Left cardiac atrium (tissue), 4 donors: ENCODE measurements at places on chromosomes 5 and 9.

- peak; percentile 87 for DNase-seq
These were observed 57.8 kb downstream of the ERGIC1 start for GRCh38 chr5:172891716-172892421.

GRCh38 chr5:39941416-39941815, 516.6 kb upstream of the DAB2 start:
- DNase-seq, result no peak

DNA sequence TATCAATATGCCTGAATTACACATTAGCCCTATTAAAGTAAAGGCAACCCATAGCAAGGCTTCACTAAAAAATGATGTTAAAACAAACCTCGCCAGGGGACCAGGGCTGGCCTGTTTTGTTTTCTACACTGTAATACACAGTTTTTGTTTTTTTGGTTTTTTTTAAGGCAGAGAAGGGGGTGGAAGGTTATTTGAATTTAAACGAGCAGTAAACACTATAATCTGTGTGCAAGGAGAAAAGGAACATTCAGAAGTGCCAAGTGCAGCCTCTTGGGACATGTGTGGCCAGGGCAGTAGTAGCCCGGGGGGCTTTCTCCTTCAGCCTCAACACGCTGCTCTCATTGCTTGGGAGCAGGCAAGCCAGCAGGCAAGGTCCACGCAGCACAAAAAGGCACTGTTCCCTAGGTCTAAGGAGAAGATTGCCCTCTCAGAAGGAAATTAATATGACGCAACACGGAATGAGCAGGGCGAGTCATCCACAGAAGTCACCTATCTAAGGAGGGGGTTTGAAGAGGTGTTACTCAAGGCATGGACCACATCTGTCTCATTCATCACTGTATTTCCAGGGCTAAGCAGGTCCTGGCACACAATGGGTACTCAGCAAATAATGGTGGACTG, 16.2 kb downstream of the SIL1 start:
- peak; percentile 31 for DNase-seq

GRCh38 chr9:30348904-30349303, 2035.5 kb upstream of the ACO1 start:
- DNase-seq, result no peak

DNA sequence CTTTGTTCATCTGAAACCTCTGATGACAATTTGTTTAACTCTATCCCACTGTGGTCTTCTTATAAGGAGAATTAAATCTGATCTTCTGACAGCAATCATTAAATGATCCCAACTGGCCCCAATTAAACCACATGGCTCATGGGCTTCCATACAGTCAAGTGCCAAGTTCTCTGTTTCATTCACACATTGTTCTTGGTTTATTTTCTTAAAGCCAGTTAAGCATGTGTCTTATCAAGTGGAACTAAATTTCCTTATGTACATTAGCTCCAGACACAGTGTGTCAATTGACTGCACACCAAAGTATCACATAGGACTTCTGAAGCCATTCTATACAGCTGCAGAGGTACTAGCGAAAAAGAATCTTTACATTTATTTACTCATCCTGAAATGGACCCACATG, 51.2 kb downstream of the MEF2C start:
- DNase-seq, result no peak

- DNase-seq, result no peak
These were observed 2.5 kb downstream of the SMC5 start for GRCh38 chr9:70261131-70261870.

GRCh38 chr5:89584339-89584956, 701.5 kb upstream of the MEF2C start:
- DNase-seq, result no peak

GRCh38 chr5:173638126-173639040, 21.9 kb upstream of the BOD1 start:
- DNase-seq, result no peak

DNA sequence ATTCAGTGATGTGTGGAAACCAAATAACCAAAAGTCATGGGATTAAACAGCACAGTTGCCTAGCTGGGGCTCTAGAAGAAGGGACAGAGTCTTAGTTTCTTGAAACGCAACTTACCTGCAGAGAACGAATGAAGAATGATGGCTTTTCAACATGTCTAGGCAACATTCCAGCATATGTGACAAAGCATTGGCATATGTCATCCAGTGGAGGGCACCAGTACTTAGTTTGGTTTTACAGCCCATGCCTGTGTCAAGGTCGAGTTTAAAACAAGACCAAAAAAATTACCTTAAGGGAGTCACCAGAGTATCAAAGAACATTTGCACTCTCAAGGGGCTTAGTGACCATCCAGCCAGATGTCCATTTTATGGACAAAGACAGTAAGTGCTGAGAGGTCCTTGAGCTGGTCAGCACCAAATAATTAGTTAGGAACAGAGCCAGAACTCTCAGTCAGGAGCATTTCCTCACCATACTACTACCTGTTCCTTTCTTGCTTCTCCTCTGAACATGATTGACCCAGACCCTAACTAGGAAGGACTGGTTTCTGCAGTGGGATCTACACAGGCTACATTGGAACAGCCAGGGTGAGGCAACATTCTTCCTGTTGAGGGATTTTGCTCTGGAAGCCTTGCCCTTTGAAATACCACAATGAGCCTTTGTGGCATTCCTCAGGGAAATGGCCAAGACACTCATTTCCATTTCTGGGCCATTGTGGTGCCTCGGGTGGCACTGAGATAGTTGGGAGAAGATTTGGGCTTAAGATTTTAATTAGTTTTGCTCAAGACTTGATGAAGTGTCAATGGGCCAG, 75.4 kb upstream of the ANKH start:
- no peak for DNase-seq

DNA sequence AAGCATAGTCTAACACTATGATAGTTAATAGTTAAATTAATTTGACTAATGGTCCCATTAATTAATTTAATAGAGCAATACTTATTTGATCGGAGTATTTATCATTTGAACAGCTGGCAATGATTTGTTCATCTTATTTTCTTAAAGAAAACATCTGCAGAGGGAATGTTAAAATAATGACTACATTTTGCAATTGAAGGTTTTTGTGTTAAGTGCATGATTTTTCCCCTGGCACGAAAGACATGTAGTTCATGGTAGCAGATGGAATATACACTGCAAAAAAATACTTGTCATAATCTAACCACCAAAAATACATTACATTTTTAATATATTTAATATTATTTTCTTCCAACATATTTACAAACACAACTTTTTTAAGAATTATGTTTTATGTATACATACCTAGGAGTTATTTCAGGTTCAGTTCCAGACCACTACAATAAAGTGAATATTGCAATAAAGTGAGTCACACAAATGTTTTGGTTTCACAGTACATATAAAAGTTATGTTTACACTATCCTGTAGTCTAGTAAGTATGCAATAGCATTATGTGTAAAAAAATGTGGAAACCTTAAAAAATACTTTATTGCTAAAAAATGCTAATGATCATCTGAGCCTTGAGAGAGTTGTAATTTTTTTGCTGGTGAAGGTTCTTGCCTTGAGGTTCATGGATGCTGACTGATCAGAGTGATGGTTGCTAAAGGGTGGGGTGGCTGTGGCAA, 292.6 kb upstream of the DAB2 start:
- no peak for DNase-seq

GRCh38 chr5:177310757-177311391, 824 bp downstream of the MXD3 start:
- DNase-seq, result no peak

DNA sequence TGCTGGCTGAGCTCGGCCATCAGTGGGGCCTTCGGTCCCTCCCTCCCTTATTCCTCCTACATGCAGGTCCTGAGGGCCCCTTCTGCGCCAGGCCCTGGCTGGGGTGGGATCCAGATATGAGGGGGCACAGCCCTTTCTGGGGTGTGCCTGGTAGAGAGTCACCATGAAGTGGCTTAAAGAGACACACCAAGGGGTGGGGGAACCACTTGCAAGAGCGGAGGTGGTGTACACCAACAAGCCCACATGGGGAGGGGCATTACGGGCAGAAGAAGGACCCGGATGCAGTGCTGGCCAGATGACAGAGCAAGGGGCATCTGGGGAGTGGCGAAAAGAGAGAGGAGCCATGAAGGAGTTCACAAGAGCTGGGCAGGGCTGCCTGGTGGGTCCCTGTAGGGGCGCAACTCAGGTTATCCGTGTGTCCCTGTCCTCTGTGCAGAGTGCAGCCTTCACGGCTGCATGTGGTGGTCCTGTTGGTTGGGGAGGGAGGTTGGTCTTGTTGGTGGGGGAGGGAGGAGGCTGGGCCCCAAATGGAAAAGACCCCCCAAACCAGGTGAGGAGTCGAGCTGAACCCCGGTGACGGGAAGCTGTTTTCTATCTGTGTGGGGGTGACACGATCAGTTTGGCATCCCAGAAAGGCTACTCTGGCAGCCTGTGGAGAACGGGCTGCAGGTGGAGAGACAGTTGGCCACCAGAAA, 158.1 kb downstream of the DAB2IP start:
- DNase-seq, result no peak

DNA sequence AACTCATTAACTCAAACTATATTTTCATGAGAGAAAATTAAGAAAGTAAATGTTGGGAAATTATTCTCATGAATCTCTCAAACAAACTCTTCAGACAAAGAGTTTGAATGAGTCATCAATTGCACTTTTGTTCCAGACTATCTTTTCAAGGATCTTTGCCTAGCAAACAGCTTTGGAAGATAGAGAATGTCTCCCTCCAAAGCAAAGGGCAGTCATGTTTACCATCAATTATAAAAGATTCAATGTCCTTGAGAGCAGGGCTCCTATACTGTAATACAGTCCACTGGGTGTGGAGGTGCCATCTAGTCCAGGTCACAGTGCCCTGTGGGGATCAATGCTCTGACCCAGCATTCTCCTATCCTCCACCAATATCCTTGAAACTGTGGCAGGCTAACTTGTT, 1429.3 kb downstream of the EFNA5 start:
- no peak for DNase-seq

DNA sequence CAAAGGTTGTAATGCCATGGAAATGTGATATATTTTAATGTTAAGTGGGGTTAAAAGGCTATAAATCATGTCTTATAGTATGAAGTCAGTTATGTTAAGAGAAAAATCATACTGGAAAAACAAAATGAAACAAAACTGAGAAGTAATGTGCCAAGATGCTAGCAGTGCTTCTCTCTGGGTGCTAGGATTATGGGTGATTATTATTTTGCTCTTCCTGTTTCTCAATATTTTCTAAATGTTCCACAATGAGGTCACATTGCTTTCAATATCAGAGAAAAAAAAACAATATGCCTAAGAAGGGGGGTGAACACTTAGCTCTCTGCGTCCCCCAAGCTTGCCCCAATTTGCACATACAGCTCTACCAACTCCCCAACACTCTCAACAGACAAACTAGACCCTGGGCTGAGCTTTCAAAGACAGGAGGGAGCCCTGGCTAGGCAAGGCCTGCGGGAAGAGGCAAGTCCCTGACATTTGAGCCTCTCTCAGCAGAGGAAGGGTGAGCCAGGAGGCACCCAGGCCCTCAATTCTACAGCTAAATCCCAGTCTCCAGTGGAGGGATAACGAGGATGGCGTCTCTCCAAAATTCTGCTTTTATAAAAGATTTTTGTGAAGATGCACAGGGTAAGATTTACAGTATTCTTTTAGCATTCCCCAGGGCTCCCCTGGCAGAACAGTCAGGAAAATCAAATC, 24.4 kb downstream of the WHRN start:
- DNase-seq, result no peak

DNA sequence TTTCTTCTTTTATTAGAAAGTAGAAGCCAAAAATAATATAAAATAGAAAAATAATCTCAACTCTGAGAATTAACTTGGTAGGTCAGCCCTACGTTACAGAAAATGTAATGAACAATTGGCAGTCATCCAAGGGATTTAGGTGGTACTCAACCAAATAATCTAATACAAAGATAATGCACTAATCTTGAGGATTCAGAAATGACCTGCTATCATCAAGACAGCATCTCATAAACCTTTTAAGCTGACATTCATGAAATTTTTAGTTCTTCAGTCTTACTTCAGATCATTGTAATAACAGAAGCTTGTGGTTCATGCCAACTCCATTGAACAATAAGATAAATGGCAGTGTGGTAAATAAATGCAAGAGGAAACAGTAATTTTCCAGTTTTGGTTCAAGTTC, 1058.0 kb downstream of the MAT2B start:
- no peak for DNase-seq

DNA sequence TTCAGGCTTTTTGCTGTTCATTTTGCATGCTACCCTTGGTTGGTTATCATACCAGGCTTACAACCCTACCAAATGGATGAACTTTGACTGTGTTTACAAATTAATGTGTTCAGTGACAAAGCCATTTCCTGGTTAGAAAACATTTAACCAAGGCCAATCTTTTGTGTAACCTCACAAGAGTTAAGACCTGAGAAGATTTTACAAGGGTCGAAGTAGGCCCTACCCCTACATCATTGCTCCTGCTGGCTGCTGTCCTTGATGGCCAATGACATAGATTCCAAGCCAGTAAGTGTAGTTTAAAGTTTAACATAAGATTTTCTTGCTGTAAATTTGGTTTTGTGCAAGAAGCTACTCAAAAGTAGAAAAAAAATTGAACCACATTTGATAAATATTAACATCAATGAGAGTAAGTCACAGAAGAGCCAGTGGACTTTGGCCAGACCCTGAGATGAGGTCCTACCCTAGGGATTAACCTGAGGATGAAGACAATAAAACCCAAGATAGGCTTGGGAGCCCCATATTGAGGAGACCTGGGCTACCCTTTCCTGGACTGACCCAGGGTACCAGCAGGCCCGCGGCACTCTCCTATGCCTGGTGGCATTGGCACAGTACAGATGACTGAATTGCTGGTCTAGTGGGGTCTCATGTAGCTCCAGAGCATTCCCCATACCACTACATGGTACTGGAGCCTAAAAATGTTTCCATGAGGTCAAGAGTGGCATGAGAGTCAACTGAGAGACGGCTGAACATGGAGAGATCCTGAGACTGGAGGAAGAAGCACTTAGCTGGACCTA, 8.3 kb downstream of the C1QTNF3 start:
- no peak for DNase-seq

GRCh38 chr5:35026941-35027340, 20.8 kb downstream of the AGXT2 start:
- no peak for DNase-seq
